NCI-H1092 treated with DMSO at 0.1 percent for 48 hours (cell line): ENCODE measurements at places on chromosomes 3 and 15.

GRCh38 chr3:7543294-7543880 is 682.5 kb downstream of the GRM7 start:
- no peak for DNase-seq

- DNase-seq = no peak
Observed at GRCh38 chr15:56916825-56917477, 1.5 kb upstream of the TCF12 start.

- no peak for DNase-seq
Observed at GRCh38 chr3:58018892-58019742, 10.9 kb downstream of the FLNB start.

DNA sequence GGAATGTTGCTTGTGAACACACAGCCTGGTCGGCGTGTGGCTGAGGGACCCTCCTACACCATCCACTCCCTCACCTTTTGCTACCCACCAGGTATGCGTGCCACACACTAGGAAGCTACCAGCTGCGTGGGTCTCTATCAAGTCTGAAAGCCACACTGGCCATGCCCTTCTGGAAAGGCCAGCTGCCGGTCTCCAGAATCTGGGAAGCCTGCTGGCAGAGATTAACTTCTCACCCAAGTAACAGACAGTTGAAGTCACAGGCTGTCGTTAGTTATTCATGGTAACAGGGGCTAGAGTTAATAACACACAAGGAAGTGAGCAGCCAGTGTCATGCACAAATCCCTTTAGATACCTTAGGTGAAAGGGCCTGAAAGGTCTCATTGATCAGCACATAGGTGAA is 48.1 kb downstream of the SUSD5 start:
- no peak for DNase-seq

DNA sequence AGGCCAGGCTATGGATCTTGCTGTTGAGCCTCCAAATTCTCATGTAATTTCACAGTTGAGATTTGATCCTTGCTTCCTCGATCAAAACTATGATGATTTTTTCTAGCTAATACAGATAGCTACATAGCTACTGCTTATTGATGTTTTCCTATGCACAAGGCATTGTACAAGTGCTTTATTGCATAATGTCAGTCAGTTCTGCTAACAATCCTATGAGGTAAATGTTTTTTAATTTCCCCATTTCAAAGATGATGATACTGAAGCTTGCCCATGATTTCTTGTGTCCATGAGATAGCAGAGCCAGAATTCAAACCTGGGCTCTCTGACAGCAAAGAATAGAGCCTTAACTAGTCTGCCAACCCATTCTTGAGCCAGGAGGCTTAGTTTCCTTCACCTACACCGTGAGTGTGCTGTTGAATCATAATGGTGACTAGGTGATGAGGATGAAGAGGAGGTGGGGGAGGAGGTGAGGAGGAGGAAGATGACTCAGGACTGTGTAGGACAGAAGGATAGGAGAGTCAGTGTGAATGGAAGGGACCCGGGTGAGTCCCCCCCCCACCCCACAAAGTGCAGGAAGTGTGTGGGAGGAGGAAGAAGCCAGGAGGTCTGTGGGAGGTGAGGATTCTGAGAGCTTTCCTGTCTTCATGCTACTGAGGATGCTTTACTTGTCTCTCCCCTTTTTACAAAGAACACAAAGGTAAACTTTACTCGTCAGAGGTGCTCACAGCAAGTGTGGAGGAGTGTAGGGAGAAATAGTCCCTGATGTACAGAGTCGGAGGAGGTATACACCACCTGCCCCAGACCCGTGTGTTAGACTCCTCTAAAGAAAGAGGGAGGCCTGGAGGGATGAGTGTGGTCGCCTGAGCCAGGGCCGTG is 3.6 kb downstream of the TAGLN3 start:
- DNase-seq = no peak

DNA sequence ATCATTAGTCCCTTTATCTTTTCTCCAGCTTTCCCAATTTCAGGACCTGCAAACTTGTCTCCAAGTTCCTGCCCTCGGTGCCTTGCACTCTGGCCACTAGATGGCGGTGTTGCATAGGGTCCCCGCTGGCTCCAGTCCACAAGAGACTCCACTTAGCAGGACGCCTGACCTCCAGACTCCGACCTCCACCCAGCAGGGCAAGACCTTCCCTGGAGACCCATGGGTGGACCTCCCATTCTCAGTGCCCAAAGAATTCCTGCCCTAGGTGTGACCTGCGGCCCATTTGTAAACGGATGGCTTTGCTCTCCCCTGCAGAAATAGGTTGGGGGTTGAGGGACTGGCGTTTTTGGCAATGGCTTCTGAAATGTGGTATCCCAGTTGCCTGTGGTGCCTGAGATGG is 82.6 kb downstream of the LSM3 start:
- peak; percentile 43 for DNase-seq

DNA sequence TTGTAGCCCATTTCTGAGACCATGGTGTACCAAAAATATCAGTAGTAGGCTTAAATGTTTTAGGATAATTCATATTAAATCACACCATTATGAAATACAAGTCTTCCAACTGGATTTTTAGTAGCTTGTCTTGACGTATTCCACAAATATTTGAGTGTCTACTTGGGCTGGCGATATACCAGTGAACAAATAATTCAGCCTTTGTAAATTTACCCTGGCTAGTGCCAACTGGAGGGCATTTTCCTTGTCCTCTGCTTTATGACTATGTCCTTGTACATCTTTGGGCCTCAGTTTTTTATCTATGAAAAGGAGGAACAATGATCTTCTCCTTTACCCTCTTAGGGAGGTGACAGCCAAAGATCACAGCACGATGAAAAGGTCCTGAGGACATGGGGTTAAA is 114.8 kb downstream of the FRMD4B start:
- no peak for DNase-seq

DNA sequence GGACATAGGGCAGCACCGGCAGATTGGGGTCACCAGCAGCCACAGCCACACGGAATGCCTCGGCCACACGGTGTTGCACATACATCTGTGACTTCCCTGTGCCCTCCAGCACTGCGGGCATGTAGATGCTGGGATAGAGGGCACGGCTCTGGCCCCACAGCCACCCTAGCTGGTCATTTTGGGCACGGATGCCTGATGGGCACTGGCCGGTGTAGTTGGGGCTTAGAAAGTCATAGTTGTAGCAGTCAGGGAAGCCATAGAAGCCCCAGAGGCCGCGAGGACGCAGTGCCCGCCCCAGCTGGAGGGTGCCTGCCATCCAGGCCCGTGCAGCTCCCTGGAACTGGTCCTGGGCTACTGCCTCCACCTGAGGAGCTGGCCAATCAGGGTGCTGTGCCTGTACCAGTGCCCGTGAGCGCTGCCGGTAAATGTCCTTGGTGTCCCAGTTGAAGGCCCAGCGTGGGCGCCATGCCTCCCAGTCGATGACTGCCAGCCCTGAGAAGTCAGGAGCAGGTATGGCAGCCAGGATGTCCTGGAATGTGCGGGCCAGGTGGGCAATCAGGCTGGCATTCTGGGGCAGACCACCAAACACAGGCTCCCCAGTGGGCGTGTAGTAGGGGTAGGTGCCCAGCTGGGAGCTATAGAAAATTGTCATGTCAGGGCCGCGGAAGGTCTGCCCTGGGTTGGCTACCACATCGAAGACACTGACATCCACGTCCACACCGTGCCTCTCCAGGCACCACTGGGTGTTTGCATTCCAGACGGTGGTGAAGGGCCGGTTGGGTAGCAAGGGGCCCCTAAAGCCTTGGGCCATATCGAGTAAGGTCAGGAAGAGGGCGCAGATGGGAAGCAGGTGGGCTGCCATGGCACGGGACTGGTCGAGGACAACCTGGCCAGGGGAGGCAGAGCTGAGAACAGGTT is 1.0 kb downstream of the HYAL1 start:
- no peak for DNase-seq

DNA sequence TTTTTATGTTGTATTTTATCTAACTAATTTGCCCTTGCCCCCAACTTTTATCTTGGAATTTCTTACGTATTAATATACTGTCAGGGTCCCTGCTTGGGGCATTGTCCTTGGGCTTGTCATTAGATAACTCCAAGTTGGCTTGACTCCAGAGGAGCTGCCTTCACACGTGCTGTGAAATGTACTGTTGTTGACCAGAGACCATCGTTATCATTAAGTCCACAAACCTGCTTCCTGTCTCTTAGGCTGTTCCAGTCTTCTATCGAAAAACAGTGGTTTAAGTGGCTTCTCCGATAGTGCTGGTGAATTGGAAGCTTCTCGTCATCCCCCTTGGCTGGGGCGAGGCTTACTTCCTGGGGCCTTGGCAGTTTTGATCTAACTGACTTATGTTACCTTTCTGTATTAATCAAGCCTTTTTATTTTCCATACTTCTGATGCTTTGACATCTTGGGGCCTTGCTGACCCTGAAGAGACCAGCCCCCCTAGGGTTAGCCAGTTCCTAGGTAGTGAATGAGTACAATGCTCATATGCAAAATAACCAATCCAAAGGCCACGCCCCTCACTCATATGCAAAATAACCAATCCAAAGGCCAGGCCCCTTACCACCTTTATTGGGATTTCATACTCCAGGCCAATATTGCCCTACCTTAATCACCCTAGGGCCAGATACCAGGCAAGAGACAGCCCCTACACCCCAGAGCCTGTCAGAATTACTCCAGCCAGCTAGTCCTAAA is 164.5 kb downstream of the IGF1R start:
- DNase-seq = no peak

DNA sequence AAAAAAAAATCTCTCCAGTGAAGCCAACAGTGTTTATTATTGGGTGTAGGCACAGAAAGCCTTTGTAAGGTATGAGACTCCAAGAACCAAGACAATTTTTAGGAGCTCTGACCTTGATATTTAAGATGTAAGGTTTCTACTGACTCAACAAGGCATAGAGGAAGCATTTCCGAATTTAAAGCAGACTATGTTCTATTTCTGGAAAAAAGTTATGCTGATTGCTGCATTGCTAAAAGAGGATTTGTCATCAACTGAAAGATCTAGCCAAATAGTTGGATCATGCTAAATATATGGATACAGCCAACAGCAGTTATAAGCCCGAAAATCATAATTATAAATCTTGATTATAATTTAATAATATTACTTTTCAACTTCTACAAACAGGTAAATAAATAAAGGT is 53.3 kb upstream of the MELTF start:
- DNase-seq = no peak

GRCh38 chr3:128801779-128802380 is 75.9 kb downstream of the RAB7A start:
- DNase-seq = no peak

- peak; percentile 7 for DNase-seq
Observed at GRCh38 chr3:43155464-43156121, 49.7 kb upstream of the POMGNT2 start.

DNA sequence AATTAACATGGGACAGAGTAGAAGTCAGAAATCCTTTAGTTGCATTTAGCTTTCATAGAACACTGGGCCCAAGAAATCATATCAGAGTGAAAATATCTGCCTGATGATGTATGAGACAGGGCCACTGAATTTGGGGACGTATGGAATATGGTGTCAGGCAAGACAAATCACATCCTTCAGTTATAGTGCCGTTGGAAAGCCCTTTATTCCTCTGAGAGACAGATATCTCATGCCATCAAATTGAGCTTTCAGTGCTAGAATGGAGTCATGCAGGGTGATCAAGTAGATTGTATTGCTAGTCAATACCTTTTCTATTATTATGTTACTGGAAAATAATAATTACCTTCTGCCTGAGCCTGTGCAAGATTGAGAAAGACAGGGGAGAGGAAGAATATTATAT is 398.2 kb upstream of the RARB start:
- no peak for DNase-seq

DNA sequence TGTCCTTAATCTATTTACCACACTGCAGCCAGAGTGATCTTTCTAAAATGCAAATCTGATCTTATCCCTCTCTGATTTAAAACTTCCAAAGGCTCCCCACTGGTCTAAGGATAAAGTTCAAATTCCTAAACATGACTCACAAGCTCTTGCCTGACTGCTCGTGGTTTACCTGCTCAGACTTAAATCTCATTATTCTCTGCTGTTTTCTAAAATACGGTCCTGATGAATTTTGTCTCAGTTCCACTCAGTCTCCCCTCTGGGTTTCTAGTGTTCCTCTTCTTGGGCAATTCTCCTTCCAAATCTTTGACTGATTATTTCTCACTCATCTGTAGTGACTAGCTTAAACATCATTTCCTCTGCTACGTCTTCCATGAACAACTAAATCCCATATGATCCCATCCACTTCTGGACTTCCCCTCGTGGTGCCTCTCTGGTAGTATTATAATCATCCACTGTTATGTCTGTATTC is 108.3 kb downstream of the P3H2 start:
- no peak for DNase-seq

DNA sequence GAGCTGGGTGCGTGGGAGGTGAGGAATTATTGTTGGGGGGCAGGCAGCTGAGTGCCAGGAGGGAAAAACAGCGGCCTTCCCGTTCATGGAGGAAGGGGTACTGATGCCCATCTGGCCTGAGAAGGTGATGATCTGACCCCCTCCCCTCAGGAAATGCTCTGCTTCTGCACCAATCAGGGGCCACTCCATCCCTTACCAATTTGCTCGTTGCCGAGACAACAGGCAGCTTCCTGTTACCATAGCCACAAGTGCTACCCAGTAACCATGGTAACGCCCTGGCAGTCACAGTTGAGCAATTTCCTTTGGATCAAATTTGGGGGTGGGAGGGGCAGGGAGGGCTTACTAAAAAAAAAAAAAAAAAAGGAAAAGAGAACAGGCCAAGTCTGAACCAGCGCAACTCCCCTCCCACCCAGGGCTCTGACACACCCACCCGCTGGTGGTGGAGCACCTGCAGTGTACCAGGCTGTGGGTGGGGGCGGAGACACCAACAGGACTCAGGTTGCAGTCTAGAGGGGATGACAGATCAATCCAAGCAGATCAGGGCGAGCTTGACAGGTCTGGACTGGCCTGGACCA is 13.7 kb downstream of the CELF6 start:
- DNase-seq = no peak

GRCh38 chr3:82509106-82509842 is 747.8 kb upstream of the GBE1 start:
- DNase-seq = no peak

DNA sequence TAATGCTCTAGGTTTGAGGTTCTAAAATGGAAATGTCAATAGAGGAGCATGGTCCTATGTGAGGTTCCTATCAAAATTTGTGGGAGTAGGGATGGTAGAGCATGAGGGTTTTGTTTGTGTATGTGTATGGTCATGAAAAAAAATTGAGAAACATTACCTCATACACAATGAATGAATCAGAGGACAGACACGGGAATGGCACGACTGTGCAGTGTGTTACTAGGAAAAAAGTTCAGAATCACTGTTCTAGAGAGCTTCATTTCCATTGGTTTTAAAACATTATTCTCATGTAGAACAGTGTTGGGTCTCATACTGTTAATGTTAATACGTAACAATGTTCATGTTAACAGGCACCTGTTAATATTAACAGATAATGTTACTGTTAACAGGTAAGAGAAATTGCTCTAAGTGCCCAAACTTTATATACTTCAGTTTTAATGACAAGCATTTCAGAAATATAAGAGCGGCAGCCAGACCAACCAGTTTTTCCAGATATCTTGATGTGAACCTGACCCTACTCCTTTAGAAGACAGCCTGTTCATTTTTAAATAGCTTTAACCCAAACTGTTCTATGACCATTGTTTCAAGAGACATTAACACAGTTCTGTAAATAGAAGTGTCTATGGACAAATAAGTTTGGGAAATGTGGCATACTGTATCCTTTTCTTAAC is 48.0 kb downstream of the SLC15A2 start:
- DNase-seq = no peak
